HL-60 (cell line): ENCODE measurements at places on chromosomes 12 and 14.
A peak's percentile ranks its signal among the peaks of the same experiment; 100 is the strongest.

- no peak for DNase-seq
Observed at GRCh38 chr12:105561546-105562198, 231.2 kb downstream of the C12orf75 start.

GRCh38 chr12:61667676-61668075 lies 592.5 kb upstream of the USP15 start:
- DNase-seq = no peak

DNA sequence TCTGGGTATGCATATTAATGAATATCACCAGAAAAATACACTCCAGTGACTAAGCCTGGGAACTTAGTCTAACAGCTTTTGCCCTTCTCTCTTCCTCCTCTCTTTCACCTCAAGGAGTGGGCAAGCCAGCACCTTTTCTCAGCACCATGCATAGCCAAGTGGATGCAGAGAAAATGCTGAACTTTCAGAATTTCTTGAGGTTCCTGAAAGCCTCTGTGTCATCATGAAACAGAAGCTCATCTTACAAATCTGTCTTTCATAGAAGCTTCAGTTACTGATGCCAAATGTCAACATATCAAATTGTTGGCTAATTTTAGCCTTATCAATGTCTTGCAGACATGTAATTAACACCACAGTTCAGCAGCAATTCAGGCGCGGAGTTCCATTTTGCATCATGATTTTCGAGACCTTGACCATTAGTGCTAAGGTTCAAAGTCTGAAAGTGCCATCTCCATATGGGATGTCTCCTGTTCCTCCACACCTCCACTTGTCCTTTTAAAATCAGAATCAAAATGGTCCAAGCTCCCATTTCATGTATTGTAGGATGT lies 51.1 kb upstream of the RPH3A start:
- no peak for DNase-seq

- DNase-seq = no peak
Observed at GRCh38 chr12:386651-387050, 2.5 kb downstream of the KDM5A start.

GRCh38 chr14:89842837-89843236 lies 111.7 kb downstream of the EFCAB11 start:
- no peak for DNase-seq

GRCh38 chr12:68356060-68356695 lies 24.0 kb upstream of the MDM1 start:
- no peak for DNase-seq

- DNase-seq = no peak
Observed at GRCh38 chr14:37202265-37202664, 4.5 kb downstream of the MIPOL1 start.

GRCh38 chr12:45244561-45245343 lies 28.9 kb downstream of the ANO6 start:
- DNase-seq = peak; percentile 21

DNA sequence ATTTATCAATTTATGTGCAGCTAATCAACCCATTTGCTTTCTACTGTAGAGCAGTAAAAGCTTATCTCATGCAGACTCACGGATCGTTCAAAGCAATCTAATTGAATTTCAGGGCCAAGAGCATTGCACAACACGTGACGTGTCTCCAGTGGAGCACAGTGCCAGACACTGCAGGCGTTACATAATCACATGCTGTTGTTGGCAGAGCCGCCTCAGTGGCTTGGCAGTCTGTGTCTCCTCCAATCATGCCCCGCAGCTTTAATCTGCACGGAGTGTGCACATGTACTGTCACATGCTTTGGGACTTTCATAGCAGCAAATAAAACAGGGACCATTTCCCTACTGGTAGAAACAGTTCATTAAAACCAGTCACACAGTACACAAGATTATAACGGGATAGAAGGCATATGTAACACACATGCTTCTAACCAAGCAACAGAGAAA lies 309.3 kb downstream of the ITPR2 start:
- peak; percentile 95 for DNase-seq

DNA sequence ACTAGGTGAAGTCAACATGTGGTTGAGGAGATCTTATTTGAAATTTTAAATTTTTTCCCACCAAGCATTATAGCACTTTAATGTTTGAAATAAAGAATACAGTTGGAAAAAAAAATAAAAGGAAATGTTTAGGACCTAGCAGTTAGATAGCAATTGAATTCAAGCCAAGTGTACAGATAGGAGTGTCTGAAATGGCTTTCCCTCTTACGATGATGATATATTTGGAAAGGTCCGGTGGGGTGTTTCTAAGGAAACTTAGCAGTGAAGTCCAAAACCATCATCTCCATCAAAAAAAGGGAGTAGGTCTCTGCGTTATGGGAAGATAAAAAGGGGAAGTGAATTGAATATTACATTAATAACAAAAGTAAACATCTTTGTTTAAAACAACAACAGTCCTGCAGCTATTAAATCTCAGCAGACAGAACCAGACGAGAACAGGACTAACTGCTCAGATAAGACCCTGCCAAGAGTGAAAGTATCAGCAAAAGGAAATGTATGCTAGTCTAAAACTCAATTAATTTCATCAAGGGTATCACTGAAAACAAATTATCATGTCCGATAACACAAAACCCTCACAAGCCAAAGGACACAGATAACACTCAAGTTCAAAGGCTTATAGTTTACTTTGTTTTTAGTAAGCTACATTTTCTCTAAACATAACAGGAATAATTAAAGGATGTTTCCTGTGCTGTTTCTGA lies 242.0 kb downstream of the BMP4 start:
- DNase-seq = no peak

DNA sequence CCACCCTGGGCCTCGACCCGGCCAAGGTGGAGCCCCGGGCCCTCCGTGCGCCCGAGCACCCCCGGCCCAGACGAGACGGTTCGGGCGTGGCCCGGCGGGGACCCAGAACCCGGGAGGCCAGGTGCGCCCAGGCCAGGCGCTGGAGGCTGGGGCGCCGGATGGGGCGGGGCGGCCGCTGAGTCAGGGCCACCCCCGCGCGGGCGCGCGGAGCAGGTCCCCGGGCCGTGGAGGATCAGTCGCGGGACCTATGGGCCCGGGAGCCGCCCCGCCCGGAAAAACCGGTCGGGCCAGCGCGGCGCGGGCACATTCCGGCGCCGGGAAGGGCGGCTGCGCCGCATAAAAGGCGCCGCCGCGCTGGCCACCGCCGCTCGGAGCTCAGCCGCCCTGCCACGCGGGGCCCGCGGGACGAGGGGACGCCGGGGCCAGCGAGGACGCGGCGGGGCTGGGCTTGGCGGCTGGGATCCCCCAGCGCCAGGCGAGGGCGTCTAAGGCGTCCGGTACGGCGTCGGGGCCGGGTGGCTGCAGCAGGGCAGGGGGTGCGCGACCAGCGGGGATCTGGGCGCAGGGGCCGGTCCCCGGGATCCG lies 21.5 kb upstream of the KIF26A start:
- no peak for DNase-seq

DNA sequence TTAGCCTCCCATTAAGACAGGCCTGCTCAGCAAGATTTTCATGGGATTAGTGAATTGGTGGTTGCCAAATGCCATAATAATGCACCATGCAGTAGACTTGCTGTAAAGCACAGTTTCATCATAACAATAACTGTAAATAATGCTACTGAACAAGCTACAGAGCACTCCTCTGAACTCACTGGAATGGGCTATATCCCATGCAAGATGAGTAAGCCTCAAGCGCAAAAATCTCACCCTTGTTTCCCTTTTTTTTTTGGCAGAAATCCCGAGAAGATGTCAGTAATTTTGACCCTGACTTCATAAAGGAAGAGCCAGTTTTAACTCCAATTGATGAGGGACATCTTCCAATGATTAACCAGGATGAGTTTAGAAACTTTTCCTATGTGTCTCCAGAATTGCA lies 145.9 kb upstream of the HIF1A start:
- no peak for DNase-seq

DNA sequence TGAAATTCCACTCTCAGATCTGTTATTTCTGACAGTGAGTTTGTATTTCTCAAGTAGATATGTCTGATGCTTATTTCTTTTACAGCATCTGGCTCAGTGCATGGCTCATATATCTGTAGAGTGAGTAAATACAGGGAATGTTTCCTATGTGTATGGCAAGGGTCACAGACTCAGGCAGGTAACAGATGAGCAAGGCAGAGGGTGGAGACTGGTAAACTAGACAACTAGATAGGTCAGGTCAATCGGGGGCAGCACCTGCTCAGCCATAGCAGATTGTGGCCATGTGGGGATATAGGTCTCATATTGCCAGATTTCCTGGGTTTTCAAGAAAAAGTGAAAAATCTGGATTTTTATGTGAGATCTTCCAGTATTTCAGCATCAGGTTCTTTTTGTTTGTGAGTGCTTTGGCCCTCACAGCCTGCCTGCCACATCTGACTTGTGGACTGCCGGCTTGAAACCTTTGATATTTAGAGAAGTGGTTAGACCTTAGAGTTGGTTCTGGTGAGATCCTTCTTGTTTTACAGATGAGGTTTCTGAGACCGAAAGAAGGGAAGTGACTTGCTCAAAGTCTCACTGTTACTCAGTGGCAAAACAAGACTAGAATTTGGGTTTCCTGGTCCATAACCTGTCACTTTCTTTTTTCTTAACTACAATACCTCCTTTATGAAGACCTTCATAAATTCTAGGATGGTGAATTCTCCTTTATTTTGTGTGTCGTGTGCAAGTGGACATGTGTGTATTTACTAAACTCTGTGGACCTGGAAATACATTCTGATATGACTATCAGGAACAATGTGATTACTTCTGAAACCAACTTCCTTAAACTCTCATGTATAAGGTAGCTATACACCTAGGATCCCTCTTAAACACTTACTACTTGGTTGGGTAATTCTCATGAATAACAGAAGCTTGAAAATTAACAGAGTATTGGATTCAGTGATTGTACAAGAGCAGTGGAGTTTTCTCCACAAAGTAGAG lies 34.4 kb downstream of the PROX2 start:
- DNase-seq = peak; percentile 54

- no peak for DNase-seq
Observed at GRCh38 chr14:94374749-94375260, 13.6 kb downstream of the SERPINA1 start.

- no peak for DNase-seq
Observed at GRCh38 chr12:104422441-104422840, 34.3 kb upstream of the CHST11 start.

- no peak for DNase-seq
Observed at GRCh38 chr12:15289192-15289591, 33.1 kb upstream of the PTPRO start.

DNA sequence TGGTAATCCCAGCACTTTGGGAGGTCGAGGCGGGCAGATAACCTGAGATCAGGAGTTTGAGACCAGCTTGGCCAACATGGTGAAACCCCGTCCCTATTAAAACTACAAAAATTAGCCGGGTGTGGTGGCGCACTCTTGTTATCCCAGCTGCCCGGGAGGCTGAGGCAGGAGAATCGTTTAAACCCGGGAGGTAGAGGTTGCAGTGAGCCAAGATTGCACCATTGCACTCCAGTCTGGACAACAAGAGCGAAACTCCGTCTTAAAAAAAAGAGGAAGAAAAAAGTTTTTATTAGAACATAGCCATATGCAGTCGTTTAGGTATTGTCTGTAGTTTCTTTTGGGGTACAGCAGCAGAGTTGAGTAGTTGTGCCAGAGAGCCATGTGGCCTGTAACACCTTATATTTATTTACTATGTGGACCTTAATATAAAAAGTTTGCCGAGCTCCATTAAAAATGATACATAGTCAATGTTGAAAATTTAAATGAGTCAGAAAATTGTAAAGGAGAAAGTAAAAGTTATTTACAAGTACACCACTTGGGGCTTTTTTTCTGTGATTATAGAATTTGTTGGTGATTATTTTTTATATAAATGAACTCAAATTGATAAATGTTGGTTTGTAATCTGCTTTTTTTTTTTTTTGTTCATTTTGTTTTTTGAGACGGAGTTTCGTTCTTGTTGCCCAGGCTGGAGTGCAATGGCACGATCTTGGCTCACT lies 2.2 kb downstream of the ADIPOR2 start:
- no peak for DNase-seq
